GM18507 (cell line): ENCODE measurements at places on chromosomes 2 and 18.
A peak's percentile ranks its signal among the peaks of the same experiment; 100 is the strongest.

- no peak for DNase-seq
These were observed 6.8 kb downstream of the ESPNL start for GRCh38 chr2:238106698-238107524.

DNA sequence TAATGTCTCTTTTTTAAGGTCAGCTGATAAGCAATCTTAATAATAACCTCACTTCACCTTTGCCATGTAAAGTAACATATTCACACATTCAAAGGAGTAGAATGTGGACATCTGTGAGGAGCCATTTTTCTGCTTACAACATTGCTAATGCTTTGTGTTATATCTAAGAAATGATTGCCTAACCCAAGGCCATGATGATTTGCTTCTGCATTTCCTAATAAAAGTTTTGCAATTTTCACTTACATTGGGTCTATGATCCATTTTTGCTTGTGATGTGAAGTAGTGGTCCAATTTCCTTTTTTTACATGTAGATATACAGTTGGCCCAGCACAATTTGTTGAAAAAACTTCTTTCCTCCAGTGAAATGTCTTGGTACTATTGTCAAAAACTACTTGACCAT, 22.0 kb downstream of the RELCH start:
- no peak for DNase-seq

- peak; percentile 45 for DNase-seq
These were observed 40.7 kb upstream of the GALR1 start for GRCh38 chr18:77208964-77209363.

DNA sequence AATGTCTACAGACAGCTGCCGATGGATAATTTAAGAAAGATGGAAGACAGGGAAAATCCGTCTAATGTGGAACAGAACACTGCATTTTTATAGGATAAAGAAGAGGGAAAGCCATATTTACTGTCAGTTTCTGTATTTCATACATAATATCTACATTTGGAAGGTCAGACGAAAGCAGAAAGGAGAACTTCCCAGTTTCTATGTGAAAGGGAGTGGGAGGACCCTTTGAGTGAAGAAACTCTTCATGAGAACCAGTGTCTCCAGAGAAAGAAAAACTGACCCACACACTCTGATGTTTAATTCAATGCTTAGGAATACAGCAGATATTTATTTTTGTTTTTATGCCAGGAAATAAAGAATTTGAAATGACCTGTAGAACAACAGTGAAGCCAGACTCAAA, 127.2 kb downstream of the CALCRL start:
- DNase-seq: no peak

- DNase-seq: no peak
These were observed 582.6 kb downstream of the NRXN1 start for GRCh38 chr2:50449306-50449705.

- no peak for DNase-seq
These were observed 11.8 kb downstream of the RND3 start for GRCh38 chr2:150475479-150476250.

DNA sequence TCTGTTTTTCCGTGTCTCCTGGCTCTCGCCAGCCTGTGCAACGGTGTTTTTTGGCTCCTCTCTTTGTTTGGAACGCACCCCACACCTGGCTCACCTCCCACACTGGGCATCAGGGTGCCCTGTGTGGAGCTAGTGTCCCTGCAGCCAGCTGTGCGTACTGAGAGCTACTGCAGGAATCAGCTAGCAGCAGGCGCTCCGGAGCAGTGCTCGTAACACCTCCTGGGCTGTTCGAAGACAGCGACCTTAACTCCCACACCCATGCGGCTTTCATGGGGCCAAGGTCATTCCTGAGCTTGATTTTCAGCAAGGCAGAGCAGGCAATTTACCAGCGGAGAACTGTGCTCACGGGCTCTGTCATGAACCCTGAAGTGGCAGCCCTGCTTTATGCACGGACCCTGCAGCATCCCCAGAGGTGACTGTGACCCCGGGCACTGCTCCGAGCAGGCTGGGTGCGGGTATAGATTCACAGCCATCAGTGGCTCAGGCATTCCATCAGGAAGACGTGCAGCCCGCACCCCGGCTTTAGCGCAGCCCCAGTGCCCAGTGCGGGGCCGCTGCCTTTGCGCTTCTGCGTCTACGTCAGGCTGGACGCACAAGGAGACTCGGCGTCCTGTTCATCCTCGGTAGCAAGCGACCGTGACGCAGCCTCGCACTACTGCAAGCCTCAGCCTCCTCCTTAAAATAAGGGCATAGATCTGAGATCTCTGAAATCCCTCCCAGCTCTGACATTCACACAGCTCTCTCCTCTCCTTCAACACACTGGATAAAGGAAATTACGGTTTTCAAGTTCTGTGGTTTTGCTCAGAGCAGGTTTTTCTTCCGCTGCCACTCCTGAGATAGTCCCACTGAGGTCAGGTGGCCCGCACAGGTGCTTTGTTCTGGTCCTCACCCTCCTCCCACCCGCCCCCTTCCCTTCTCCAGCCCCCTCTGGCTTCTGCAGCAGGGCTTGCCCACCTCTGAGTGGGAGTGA, 58.2 kb downstream of the ADI1 start:
- no peak for DNase-seq

- no peak for DNase-seq
These were observed 184.6 kb downstream of the ST6GAL2 start for GRCh38 chr2:106701203-106702022.

DNA sequence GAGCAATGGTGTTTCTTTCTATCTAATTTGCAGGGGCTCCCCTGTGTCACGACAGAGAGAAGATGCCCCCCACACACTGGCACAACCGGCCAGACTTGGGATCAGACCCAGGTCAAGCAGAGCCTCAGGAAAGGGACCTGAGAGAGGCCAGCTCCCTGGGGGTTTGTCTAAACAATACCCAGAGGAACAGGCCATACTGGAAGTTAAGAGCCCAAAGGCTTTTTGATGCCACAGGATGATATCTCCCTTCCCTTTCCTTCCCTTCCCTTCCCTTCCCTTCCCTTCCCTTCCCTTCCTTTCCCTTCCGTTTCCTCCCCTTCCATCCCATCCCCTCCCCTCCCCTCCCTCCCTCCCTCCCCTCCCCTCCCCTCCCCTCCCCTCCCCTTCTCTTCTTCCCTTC, 139.2 kb downstream of the ARL4C start:
- no peak for DNase-seq

DNA sequence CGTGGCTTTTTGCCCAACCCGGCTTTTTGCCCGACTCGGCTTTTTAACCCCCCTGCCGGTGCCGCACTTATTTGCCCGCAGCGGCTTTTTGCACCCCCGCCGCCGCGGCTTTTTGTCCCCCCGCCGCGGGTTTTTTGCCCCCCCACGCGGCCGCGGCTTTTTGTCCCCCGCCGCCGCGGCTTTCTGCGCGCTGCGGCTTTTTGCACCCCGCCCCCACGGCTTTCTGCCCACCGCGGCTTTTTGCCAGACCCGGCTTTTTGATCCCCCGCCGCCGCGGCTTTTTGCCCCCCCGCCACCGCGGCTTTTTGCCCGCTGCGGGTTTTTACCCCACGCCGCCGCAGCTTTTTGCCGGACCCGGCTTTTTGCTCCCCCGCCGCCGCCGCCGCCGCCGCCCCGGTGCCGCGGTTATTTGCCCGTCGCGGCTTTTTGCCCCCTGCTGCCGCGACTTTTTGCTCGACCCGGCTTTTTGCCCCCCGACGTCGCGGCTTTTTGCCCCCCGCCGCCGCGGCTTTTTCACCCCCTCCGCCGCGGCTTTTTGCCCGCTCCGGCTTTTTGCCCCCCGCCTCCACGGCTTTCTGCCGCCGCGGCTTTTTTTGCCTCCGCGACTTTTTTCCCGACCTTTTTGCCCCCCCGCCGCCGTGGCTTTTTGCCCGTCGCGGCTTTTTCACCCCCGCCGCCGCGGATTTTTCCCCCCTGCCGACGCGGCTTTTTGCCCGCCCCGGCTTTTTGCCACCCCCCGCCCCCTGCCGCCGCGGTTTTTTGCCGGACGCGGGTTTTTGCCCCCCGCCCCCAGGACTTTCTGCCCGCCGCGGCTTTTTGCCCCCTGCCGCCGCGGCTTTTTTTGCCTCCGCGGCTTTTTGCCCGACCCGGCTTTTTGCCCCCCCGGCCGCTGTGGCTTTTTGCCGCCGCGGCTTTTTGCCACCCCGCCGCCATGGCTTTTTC, 2786.5 kb downstream of the RPIA start:
- no peak for DNase-seq

DNA sequence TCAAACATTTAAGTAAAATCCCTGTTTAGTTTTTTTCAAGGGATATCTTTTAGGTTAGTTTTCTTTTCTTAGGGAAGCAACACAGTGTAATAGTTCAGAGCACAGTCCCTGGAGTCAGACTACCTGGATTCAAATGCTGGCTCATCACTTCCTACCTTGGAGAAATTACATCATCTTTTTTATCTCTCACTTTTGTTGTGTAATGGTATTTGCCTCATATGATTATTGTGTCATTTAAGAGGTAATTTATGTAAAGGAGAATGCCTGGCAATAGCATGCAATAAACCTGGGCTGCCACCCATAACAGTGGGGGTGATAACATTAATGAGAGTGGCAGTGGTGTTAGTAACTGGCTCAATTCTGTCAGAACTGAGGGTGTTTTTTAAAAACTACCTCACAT, 26.3 kb downstream of the ERLEC1 start:
- no peak for DNase-seq
